ENCODE measurements at places on chromosomes 2 and 18. TPM values are rescaled to one million over a fixed set of nuclear protein-coding genes. Genes with fewer than 3 reads are reported as not detected.

Gene RAX
- not detected for total RNA-seq

DNA sequence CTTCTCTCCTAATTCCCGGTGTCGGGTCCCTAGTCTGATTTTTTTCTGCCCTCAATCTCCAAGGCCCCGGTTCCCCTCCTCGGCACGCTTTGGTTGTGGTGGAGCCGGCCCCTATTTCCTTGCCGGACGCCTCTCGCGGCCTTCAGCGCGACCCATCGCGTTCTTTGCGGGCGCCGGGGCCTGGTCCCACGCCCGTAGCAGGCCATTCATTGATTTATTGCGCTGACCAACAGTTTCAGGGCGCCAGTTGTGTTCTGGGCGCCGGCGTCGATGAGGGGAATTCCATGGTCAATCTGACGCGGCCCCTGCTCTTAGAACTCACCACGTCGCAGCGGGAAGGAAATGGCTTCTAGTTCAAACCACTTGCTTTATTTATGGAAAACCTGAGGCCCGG lies 396 bp downstream of the CNOT9 start:
- DNase-seq: peak; percentile 68

DNA sequence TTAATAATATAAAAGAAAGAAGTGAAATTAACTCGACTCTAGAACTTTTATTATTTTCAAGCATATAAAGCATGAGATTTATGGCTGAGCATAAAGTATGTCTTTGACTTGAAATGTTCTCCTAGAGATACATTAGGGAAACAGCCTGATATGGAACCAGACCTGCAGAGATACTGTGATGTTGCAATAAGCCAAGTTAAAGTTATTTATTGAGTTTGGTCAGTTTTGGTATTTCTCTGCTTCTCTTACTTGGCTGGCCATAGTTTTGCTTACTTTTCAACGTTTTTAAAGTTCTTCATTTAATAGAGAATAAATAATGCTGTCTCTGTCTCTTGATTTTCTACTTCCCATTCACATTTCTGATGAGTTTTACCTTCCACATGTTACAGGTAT lies 76.0 kb downstream of the GFPT1 start:
- DNase-seq: no peak

- no peak for DNase-seq
These were observed 35.1 kb upstream of the NTSR2 start for GRCh38 chr2:11705063-11705462.

DNA sequence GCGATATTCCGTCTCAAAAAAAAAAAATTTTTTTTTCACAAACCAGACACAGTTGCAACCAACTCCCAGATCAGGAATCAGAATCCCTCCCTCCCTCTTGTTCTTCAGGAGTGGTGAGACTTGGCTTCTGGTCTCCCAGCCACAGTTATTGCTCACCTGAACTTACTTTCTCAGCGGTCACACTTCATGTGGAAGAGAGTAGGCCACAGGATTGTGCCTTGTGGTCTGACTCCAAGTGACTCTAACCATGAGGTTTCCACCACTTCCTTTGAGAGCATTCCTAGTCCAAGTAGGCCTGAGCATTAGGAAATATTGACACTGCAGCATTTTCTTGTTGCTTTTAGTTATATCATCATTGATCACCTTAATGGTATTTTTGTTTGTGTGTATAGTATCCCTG lies 12.1 kb downstream of the FMNL2 start:
- DNase-seq: no peak

DNA sequence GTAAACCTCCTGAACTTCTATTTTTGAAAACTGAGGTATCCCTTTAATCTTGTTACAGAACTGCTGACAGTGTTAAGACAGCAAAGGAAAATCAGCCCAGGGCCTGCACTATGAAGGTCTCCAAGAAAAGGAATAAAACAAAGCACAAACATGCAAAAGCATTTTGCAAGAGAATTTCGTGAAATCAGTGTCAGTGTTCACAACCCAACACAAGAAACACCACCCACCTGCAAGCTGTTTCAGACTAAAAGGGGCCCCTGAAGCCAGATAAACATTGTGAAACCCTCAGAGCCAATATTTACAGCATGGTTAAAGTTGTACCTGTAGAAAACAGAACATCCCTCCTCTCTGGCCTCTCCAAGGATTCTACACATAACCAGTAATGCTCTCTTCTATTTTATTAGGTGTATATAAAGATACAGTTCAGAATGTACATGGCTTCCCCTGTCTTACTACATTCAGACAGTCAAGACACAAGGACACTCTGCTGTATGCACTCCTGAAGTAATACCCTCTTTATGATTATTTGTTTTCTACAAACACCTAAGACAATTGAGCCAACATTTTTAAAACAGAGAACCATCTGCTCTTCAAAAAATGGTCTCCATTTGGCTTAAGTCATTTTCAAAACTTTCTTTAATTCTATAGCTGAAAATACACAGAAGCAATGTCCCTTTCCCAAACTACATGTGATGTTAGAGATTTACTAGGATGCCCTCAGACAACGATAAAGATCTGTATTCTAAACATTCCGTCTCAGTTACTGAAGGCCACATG lies 149.5 kb upstream of the ZFP36L2 start:
- no peak for DNase-seq

Measured in activated naive CD8-positive, alpha-beta T cell treated with anti-CD3 and anti-CD28 coated beads, Interleukin-2, amount 10 ng/mL, durations not matched to agents 7 days and 5 days (primary cell).